Activated naive CD8-positive, alpha-beta T cell treated with anti-CD3 and anti-CD28 coated beads, Interleukin-2, amount 50 U/mL, for 24 hours (primary cell): ENCODE measurements at places on chromosomes 5 and 9.

- DNase-seq: peak; percentile 6
- peaks cover 67% of the 10 kb centered on the region for H3K27me3 ChIP-seq
- no peak overlapping the region for H3K27ac ChIP-seq
- no peaks in the 10 kb centered on the region for H3K36me3 ChIP-seq
- no peak overlapping the region for H3K4me3 ChIP-seq
Observed at GRCh38 chr9:113687680-113688371, 188.3 kb upstream of the ZNF618 start.

- no peak overlapping the region for H3K4me3 ChIP-seq
- peak overlapping the region; percentile 36 for H3K27ac ChIP-seq
- no peaks in the 10 kb centered on the region for H3K27me3 ChIP-seq
- H3K36me3 ChIP-seq: peaks cover 3% of the 10 kb centered on the region
Observed at GRCh38 chr9:136316271-136316751, 11.0 kb upstream of the GPSM1 start.

- peaks cover 16% of the 10 kb centered on the region for H3K27me3 ChIP-seq
- no peak for DNase-seq
Observed at GRCh38 chr9:134853893-134854292, 26.7 kb upstream of the FCN2 start.

DNA sequence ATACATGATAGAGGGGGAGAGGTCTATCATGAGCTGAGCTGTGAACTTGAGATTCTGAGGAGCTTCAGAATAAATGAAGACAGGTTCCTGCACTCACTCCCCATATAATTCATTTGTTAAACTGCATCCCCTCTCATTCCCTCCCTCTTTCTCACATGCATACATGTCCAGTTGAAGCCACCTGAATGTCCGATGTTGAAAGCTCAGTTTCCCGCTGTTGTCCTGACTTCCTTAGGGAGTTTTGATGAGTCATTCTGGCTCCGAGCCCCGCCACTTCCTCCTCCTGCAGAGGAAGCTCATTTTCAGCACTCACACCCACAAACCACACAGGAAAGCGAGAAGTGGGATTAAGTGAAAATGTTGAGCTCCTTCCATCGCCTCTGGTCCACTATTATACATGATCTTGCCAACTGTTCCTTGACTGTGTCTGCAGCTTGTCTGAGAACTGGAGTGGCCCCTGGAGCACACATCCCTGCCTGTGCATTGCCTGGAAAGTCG lies 121.2 kb downstream of the CEMIP2 start:
- H3K4me1 ChIP-seq: peaks cover 8% of the 10 kb centered on the region
- peak; percentile 6 for DNase-seq
- no peaks in the 10 kb centered on the region for H3K36me3 ChIP-seq
- no peaks in the 10 kb centered on the region for H3K27me3 ChIP-seq
- H3K4me3 ChIP-seq: peak overlapping the region; percentile 51
- no peak overlapping the region for H3K27ac ChIP-seq
